CD8-positive, alpha-beta T cell (primary cell): ENCODE measurements at places on chromosomes 4 and X.

GRCh38 chr4:78379991-78380729 is 171.4 kb upstream of the ANXA3 start:
- DNase-seq: no peak

GRCh38 chr4:36944232-36944631 is 300.3 kb upstream of the NWD2 start:
- no peak for DNase-seq

GRCh38 chr4:2823671-2824328 is 19.8 kb upstream of the ADD1 start:
- peak; percentile 10 for DNase-seq

GRCh38 chr4:52750819-52751486 is at the start of gene ERVMER34-1:
Gene ERVMER34-1, minus strand, starts transcription at chr4:52751425. Its CDS starts 5,905 bp downstream, at chr4:52745520.
- DNase-seq: no peak

- DNase-seq: no peak
These were observed 18.3 kb downstream of the ZNF518B start for GRCh38 chr4:10438924-10439323.

- no peak for DNase-seq
These were observed 61.6 kb upstream of the GPM6A start for GRCh38 chr4:175873707-175874106.

DNA sequence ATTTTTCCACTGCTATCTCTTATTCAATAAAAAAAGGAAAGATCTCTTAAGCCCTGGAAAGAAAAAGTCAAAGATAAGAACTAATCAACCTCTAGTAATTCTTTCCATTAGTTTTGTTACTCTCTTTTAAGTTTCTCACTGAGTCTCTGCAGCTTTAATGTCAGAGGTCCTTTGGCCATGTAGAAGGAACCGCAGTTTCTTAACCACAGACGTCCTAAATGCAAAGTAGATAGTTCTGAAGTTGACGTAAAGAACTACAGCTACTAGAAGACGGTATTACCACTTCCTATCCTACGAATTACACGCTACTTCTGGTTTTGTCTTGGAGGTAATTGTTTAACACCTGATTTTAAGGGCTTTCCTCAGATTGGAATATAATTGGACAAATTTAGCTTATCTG is 325.9 kb downstream of the ANKRD50 start:
- no peak for DNase-seq

GRCh38 chr4:3715061-3715854 is 50.9 kb upstream of the ADRA2C start:
- DNase-seq: no peak

DNA sequence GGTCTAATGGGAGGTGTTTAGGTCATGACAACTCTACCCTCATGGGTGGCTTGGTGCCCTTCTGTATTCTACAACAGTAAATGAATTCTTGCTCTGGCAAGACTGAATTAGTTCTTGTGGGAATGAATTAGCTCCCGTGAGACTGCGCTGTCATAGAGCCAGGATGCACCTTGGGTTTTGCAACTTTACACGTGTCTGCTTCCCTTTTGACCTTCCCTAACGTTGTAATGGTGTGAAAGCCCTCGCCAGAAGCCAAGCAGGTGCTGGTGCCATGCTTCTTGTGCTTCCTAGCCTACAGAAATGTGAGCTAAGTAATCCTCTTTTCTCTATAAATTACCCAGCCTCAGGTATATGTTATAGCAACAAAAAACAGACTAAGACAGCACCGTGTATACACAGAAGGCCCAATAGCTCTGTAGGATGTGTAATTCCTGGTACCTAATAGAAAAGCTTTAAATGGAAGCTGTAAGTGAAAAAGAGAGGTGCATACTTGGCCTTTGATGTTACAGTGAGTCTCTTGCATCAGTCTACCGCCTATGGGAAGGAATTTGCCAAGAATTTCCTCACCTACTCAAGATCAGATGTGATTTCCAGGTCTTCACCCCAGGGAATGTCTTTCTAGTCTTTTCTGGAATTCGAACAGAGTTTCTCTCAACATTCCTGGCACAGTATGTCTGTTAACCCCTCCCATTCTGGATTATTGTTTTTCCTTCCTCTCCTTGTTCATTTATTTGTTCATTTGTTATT is 3.2 kb upstream of the ENPEP start:
- DNase-seq: no peak

DNA sequence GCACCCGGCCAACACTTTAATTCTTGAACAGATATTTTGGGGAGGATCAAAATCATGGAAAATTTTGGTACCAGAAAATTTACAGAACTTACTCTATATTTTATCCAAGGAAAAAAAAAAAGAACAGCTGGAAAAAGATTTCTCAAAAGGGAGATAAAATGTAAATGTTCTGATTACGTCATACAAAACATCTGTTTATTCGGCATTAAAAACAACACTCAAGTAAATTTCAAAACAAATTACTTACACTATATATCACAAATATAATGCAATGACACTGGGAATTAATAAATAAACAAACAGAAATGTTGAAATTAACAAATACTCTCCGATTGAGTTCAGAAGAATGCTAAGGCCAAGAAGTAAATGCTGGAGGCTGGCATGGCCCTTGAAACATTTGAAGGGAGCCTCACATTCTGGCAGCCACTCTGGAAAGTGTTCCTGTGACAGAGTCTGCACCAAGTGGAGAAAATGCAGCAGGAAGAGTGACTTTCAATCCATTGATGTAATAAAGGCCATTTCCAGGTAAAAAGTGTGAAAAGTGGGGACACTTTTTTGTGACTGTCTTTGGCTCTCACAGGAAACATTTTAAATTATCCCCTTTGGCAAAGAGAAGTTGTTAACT is 486.0 kb upstream of the CTSO start:
- no peak for DNase-seq

- DNase-seq: no peak
These were observed 174.6 kb downstream of the COL25A1 start for GRCh38 chr4:109127866-109128265.

- DNase-seq: no peak
These were observed 41.9 kb downstream of the UBA6 start for GRCh38 chr4:67659065-67659464.

DNA sequence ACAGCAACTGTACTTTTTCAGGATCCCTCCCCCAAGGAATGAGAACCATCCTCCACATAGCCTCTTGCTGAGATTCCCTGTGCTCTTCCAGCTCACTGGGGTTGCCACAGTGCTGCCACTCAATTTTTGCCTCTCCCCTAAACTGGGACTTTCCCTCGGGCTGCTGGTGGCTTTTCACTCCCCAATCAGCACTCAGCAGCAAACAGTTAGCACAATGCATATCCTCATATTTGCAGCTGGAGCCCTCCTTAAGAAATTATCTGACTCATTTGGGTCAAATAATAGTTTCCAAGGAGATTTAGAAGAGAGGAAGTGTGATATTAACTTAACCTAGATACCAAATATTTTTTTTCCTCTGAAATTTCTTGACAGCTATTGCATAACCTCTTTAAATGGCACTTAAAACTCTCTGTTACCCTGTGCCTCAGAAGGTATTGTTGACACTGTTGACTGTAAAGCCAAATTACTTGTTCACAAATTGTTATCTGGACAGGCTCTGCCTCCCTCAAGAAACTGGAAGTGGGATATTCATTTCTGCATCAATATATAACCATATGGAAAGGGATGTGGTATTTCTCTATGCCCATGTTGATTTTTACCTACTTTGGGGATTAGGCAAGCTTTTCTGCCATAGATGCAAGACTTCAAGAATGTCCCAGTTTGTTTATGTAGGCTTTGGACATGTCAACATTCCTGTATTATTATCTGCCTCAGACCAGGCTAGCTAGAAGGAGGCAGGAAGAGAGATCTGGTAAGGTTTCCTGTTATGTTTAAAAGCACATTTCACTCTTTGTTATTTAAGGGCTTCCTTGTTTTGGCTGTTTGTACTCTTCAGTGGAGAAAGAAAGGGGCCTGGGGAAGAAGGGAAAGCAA is 58.0 kb downstream of the SEPTIN11 start:
- DNase-seq: no peak

GRCh38 chr4:41512136-41512535 is 25.8 kb upstream of the LIMCH1 start:
- DNase-seq: no peak

- DNase-seq: no peak
These were observed 2.7 kb upstream of the UGT2B15 start for GRCh38 chr4:68673143-68673542.

GRCh38 chr4:54218736-54219135 is 10.4 kb upstream of the PDGFRA start:
- DNase-seq: no peak

DNA sequence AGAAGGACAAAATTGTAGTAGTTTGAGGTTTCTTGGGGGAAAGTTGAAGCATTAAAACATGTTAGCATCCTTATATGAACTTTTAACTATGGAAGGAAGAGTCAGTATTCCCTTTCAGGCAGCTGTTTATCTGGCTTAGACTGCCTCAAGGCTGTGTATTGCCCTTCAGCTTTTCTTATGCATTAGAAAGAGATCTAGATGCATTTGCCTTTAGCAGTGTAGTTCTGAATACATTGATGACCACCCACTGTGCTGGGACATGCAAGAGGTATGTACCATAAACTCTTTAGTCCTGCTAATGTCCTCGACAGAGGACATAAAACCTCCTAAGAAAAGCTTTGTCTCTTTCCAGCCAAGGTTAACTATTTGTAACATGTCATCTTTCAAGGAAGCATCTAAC is 2.9 kb downstream of the FAM200B start:
- DNase-seq: no peak

- no peak for DNase-seq
These were observed 7.7 kb downstream of the FANCB start for GRCh38 chrX:14865201-14865600.

- no peak for DNase-seq
These were observed 72.3 kb upstream of the STIM2 start for GRCh38 chr4:26788341-26788733.

DNA sequence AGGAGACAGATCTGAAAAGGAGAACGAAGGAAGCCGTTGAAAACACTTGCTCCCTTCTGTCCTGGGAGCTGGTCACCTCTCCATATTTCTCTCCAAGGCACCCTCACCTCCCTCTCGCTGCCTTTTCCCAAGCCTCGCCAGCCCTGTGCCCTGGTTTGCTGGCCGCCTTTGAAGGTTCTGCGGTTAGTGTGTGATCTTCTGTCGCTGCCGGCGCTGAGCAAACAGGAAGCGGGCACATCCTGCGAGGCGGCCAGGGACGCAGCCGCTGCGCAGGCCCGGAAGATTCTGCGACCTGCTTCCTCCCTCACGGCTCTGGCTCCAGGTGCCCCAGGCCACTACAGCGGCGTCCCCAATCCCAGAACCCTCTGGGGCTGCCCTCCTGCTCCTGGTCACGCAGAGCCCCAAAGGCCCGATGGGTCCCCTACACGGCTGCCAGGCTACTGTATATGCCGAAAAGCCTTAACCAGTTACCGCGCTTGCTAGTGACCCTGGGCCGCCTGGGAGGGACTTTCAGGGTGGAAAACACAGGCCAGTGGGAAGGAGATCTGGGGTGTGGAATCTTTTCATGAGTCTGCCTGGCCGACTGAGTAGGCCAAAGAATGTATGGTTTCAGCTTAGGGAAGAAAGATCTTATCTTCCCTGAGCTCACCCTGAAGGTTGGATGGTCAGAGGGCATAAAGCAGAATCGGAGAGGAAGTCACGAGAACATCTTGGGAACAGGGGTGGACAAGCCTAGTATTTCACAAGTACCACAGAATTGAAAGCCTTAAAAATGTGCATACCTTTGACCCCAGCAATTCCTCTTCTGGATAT is 2.3 kb upstream of the SASH3 start:
- peak; percentile 63 for DNase-seq

DNA sequence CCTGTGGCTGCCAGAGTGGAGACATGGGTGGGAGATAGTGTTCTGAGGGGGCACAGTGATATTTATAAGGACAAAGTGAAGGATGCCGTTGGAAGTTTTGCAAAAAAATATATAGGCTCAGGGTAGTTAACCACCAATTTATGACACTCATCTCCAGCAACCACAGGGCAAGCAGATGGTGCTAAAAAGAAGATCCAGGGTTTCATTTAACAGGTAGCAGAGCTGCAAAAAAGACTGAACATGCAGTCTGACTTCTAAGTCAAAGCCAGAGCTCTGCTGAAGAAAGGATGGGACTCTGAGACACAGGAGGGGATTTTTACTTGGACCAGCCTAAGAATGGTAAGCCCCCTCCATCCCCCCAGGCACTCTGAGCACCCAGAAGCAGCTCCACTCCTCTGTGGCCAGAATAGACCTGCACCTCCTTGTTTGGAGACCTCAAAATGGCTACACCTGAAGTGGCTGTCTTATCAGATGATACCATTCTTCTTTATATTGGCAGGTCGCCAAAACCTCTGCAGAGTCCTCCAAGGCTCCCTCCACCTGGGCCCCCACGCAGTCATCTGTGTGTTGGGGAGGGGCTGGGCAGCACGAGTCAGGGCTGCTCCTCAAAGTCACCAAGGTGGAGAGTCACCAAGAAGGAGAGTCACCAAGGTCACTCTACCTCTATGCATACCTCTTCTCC is 161.4 kb upstream of the FAM9B start:
- DNase-seq: peak; percentile 9

DNA sequence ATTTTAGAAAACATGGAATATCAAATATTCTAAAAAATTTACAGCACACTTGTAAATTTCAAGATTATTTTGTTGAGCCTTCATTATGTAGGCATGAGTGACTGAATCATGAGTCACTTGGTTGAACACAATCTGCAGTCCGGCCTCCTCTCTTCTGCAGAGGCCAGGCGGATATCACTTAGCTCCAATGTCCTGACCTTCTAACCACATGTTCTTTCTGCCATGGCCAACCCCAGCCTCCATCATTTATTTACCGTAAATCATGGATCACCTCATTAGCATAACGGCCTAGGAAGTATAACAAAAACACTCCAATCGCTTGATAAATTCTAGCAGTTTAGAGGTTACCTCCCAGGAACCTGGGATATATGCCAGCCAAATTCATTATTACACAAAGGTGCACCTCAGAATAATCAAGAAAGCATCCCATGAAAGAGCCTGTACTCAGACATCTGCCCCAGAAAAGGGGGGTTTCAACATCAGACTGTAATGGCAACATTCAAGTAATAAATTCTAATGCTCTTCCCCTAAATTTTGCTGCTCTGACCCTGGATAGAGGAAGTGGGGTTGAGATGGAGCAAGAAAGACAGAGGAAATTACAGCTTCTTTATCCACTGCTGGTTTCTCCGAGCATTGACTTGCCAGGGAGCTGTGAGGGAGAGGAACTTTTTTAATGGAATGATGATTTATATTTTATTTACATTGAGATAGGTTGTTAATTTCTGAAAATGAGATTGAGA is 2153.6 kb upstream of the AGA start:
- DNase-seq: no peak

GRCh38 chr4:114025176-114025777 is 45.8 kb upstream of the ARSJ start:
- DNase-seq: no peak

DNA sequence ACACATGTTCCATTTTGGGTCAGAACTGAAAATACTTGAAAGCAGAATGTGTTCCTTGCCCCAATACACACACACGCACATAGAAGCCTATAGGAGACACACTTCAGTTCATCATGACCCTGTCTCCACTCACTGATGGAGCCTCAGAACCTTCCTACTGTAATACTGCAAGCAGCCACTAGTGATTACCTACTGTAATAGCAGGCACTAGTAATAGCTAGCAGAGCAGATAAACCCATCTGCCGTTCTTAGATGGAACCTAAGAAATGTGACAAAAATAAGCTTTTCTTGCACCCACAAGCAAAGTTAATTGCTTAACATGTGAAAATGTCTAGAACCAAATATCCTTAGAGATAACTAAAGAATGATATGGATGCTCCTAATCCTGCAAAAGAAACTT is 13.6 kb downstream of the AMTN start:
- DNase-seq: no peak
